A549 treated with Mapracorat at 1 μM for 4 hours (cell line): ENCODE measurements at places on chromosomes 2 and 18. TPM values are rescaled to one million over a fixed set of nuclear protein-coding genes. Genes with fewer than 3 reads are reported as not detected.

CNDP1 gene
- not detected in 5 replicates for total RNA-seq

RAMP1 gene
- not detected in 5 replicates for total RNA-seq

CHST9 gene
- not detected in 5 replicates for total RNA-seq

CDK15 gene
- not detected in 5 replicates for total RNA-seq

ANKRD30B gene
- not detected in 5 replicates for total RNA-seq

CPLX4 gene
- not detected in 5 replicates for total RNA-seq

MC2R gene
- not detected in 5 replicates for total RNA-seq

GAD1 gene
- 0.26 to 0.83 TPM (median 0.76 TPM) in 5 replicates for total RNA-seq

SAG gene
- total RNA-seq, result not detected in 5 replicates

SGO2 gene
- 11.2 to 13.7 TPM (median 12.8 TPM) in 5 replicates for total RNA-seq

DSC1 gene
- total RNA-seq, result not detected in 5 replicates

UPP2 gene
- total RNA-seq, result not detected in 5 replicates

FBLN7 gene
- total RNA-seq, result 0.13 to 0.73 TPM (median 0.58 TPM) in 5 replicates

TCF7L1 gene
- total RNA-seq, result 7.8 to 10.4 TPM (median 9.9 TPM) in 5 replicates

CYS1 gene
- 1.1 to 2.0 TPM (median 1.5 TPM) in 5 replicates for total RNA-seq

MAL gene
- 0.12 to 0.21 TPM in 2 of 5 replicates, not detected in the others for total RNA-seq

TEKT4 gene
- total RNA-seq, result not detected in 5 replicates

CXCR2 gene
- not detected in 5 replicates for total RNA-seq

TIGD1 gene
- 4.3 to 5.6 TPM (median 4.9 TPM) in 5 replicates for total RNA-seq

FOXI3 gene
- 0.06 to 0.07 TPM in 2 of 5 replicates, not detected in the others for total RNA-seq

AGPS gene
- total RNA-seq, result 31.1 to 44.7 TPM (median 37.1 TPM) in 5 replicates
